ENCODE measurements at places on chromosomes 5 and 9. TPM values are rescaled to one million over a fixed set of nuclear protein-coding genes. Genes with fewer than 3 reads are reported as not detected.

- no peak for DNase-seq
- H3K4me3 ChIP-seq = no peak overlapping the region
- H3K27ac ChIP-seq = no peak overlapping the region
- H3K27me3 ChIP-seq = peaks cover 6% of the 10 kb centered on the region
Observed at GRCh38 chr5:151696470-151697061, 9.9 kb upstream of the SPARC start.

GRCh38 chr9:94693485-94694204 is 32.9 kb upstream of the AOPEP start:
- no peak overlapping the region for H3K27ac ChIP-seq
- peaks cover 10% of the 10 kb centered on the region for H3K27me3 ChIP-seq
- no peak overlapping the region for H3K4me3 ChIP-seq
- no peaks in the 10 kb centered on the region for H3K36me3 ChIP-seq
- H3K4me1 ChIP-seq = no peaks in the 10 kb centered on the region
- DNase-seq = no peak

GRCh38 chr9:85425153-85425611 is 316.6 kb downstream of the AGTPBP1 start:
- peak; percentile 77 for DNase-seq
- H3K36me3 ChIP-seq = no peaks in the 10 kb centered on the region
- H3K4me1 ChIP-seq = peaks cover 3% of the 10 kb centered on the region
- H3K4me3 ChIP-seq = no peak overlapping the region
- H3K27ac ChIP-seq = no peak overlapping the region

DNA sequence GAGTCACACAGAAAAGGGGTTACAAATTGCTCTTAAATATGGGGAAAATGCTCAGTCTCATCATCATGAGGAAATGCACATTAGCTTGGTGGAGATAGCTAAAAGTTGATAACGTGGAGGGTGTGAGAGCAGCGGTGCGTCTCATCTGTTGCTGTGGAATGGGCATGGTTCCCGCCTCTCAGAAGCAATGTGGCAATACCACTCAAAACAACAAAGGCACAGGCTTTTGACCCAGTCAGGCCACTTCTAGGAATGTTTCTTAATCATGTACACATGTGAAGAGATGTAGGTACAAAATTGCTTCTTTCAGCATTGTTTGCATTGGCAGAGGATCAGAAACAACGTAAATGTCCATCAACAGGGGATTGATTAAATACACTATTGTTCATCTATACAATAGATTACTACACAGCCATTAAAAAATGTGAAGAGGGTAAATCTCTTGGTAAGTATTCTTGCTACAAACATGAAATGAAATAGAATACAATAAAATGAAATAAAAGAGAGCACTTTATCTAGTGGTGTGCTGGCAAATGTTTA is 212.6 kb upstream of the MSX2 start:
- H3K4me3 ChIP-seq = no peak overlapping the region
- H3K27me3 ChIP-seq = peaks cover 2% of the 10 kb centered on the region
- H3K36me3 ChIP-seq = no peaks in the 10 kb centered on the region
- DNase-seq = no peak

DNA sequence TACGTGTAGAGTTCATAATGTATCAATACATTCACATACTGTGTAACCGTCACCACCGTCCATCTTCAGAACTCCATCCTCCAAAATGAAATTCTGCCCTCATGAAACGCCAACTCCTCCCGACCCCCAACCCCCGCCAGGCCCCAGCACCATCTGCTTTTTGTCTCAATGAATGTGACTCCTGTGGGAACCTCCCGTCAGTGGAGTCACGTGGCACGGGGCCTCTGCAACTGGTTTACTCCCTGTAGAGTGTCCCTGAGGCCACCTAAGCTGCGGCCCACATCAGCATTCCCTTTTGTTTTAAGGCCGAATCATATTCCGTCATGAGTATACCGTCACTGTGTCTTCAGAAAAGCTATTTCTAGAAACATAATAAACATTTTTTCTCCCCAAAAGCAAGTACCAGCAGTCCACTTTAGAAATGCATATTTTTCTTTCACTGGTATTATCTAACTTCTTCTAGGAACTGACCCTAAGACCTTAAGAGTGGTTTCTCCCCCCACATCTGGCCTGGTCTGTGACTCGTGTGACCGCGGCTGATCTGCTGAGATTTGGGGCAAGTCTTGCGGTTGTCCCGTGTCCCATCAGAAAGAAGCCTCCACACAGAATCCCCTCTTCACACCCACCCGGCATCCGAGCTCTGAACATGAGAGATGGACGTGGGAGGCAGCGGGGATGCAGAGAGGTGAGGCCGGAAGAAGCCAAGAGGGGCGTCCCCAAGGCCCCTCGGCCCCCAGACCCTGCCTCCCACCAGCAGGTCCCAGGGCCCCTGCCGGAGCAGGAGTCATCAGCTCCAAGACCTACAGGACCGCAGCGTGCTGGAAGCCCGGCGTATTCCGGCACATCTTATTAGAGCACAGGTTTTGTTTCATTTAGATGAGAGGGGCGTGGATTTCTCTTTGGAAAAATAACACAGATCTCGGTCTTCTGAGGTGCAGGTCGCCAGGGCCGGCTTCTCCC is 38.3 kb downstream of the SLC6A3 start:
- H3K4me1 ChIP-seq = no peaks in the 10 kb centered on the region
- H3K4me3 ChIP-seq = no peak overlapping the region
- DNase-seq = no peak
- H3K27ac ChIP-seq = no peak overlapping the region

DNA sequence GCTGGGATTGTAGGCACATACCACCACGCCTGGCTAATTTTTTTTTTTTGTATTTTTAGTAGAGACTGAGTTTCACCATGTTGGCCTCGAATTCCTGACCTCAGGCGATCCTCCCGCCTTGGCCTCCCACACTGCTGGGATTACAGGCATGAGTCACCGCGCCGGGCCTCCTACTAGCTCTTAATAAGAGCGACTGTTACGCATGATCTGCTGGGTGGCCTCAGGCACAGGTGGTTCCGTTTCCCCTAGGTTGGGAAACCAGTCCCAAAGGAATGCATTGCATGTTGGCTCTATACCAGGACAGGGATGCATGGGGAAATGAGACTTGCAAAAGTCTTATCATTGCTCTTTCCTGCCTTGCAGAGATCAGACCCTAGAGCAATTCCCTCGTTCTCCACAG is 184.7 kb upstream of the PPP1R26 start:
- H3K4me1 ChIP-seq = no peaks in the 10 kb centered on the region
- H3K27me3 ChIP-seq = peaks cover 2% of the 10 kb centered on the region
- no peak overlapping the region for H3K27ac ChIP-seq
- H3K36me3 ChIP-seq = no peaks in the 10 kb centered on the region
- no peak overlapping the region for H3K4me3 ChIP-seq

DNA sequence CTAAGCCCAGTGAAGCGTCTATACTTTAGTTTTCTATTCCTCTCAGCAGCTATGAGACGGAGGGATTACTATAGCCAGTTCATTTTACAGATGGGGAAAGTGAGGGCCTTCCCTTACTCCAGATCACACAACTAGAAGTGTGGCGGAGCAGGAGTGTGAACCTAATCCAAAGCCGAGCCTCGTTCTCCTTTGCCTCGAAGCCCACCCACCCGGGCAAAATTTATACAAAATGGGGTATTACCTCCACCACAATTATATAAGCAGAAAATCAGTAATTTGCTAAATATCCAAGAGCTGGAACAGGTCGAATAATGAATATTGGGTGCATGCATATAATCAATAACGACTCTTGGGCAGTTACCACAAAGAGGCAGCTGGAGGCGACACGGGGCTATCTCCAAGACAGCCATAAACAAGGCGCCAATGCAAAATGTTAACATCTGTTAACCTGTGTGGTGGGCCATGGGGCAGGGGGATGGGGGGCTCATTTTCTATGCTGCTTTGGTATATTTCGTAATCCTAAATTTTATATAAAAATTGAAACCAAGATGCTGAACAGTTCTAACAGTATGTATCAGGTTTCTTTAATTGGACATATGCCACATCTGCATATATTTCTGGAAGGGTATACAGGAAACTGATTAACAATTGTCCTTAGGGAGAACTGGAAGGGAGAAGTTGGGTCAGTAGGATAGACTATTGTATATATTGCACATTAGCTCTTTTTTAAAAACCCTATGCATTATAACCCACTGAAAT is 1.2 kb upstream of the RNF44 start:
- H3K4me3 ChIP-seq = peak overlapping the region; percentile 86
- peaks cover 64% of the 10 kb centered on the region for H3K4me1 ChIP-seq
- no peaks in the 10 kb centered on the region for H3K27me3 ChIP-seq

- no peak for DNase-seq
- H3K27ac ChIP-seq = no peak overlapping the region
- no peaks in the 10 kb centered on the region for H3K27me3 ChIP-seq
- H3K4me1 ChIP-seq = no peaks in the 10 kb centered on the region
- H3K4me3 ChIP-seq = no peak overlapping the region
- no peaks in the 10 kb centered on the region for H3K36me3 ChIP-seq
Observed at GRCh38 chr9:7368410-7369292, 430.9 kb downstream of the DMAC1 start.

DNA sequence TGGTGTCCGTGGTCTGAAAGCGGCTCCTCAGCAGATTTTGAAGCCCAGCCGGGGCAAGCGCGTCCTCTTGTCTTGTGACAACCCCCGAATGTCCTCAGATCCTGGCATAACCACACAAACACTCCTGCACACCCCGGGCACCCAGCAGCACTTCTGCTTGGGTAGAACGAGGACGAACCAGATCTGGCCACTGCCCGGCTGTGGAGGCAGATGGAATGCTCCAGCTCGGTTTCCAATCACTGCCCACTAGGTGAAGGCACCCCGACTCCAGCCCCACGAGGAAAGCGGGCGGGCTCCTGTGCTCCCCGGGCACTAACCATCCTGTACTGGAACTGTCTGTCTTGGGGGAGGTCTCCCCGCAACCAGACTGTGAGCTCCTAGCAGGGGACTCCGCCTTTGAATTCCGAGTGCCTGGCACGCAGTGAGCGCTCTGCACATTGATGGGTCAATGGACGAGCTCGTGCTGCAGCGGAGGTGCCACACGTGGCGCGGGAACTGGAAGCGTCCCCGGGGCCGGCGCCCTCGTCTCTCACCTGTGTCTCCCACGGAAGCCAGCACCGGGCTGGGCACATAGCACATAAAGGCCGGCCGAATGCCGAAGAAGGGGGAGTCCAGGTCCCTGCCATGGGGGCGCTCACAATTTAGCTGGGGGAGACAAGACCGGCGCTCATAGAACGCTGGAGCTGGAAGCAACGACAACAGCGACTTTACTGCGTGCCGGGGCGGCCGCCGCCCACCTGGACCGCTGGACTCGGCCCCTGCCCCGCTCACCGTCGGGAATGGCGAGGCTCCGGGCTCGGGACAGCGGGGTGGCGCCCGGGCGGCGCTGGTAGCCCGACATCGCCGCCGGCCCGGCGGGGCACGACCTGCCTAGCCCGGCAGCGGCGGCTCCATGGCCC is 608 bp downstream of the ENTR1 start:
- H3K36me3 ChIP-seq = peaks cover 70% of the 10 kb centered on the region
- peak; percentile 58 for DNase-seq
- H3K4me3 ChIP-seq = peak overlapping the region; percentile 97
- peak overlapping the region; percentile 95 for H3K27ac ChIP-seq
- peaks cover 55% of the 10 kb centered on the region for H3K4me1 ChIP-seq

- H3K4me3 ChIP-seq = no peak overlapping the region
- no peaks in the 10 kb centered on the region for H3K4me1 ChIP-seq
- no peak overlapping the region for H3K27ac ChIP-seq
- no peak for DNase-seq
Observed at GRCh38 chr9:114109124-114109523, 10.0 kb upstream of the KIF12 start.

- H3K4me1 ChIP-seq = peaks cover 8% of the 10 kb centered on the region
- H3K27ac ChIP-seq = no peak overlapping the region
- H3K4me3 ChIP-seq = no peak overlapping the region
- H3K27me3 ChIP-seq = no peaks in the 10 kb centered on the region
- H3K36me3 ChIP-seq = no peaks in the 10 kb centered on the region
- DNase-seq = no peak
Observed at GRCh38 chr9:123402981-123403509, 47.0 kb downstream of the CRB2 start.

GRCh38 chr5:56565644-56566043 is 249.7 kb upstream of the MAP3K1 start:
- no peak for DNase-seq
- H3K27me3 ChIP-seq = no peaks in the 10 kb centered on the region
- H3K4me3 ChIP-seq = no peak overlapping the region
- H3K27ac ChIP-seq = no peak overlapping the region
- H3K36me3 ChIP-seq = no peaks in the 10 kb centered on the region
- no peaks in the 10 kb centered on the region for H3K4me1 ChIP-seq

GRCh38 chr9:5799314-5799713 is 33.6 kb downstream of the ERMP1 start:
- no peaks in the 10 kb centered on the region for H3K27me3 ChIP-seq
- DNase-seq = peak; percentile 25
- no peak overlapping the region for H3K4me3 ChIP-seq
- peak overlapping the region; percentile 55 for H3K27ac ChIP-seq

DNA sequence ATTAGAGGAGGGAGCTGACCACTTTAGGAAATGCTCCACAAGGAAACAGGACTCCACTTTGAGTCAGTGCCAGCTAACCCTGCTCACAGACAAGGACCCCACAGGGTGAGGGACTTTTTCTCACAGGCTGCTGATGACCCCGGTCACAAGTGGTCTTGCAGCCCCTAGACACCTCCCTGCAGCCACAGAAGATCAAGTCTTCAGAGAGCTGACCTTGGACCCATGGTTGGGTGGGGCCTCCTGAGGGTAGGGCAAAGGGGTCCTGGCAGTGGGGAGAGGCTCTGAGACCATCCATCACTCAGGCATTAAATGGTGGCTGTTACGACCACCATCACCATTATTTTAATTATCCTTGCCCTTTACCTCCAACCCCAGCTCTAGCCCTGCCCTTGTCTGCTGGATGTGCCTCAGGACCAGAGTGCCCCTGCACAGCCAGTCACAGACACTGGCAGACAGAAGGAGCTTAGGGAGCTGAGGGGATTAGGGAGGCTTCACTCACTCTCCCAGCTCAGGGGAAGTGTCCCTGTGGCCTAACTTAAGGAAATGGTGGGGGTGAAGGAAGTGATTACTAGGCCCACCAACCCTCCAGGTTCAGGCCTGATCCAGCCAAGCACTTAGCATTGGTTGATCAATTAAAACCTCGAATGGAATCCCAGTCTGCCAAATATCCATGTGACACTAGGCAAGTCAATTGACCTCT is 1.6 kb downstream of the ACSL6 start:
- H3K4me3 ChIP-seq = peak overlapping the region; percentile 68
- no peaks in the 10 kb centered on the region for H3K36me3 ChIP-seq
- H3K4me1 ChIP-seq = peaks cover 21% of the 10 kb centered on the region
- H3K27ac ChIP-seq = no peak overlapping the region
- H3K27me3 ChIP-seq = peaks cover 29% of the 10 kb centered on the region

GRCh38 chr5:120446068-120446492 is 18.0 kb upstream of the PRR16 start:
- no peaks in the 10 kb centered on the region for H3K36me3 ChIP-seq
- no peaks in the 10 kb centered on the region for H3K4me1 ChIP-seq
- no peak overlapping the region for H3K27ac ChIP-seq
- no peaks in the 10 kb centered on the region for H3K27me3 ChIP-seq

GRCh38 chr9:16258708-16259107 is 611.8 kb downstream of the BNC2 start:
- no peak for DNase-seq
- no peaks in the 10 kb centered on the region for H3K36me3 ChIP-seq
- H3K4me3 ChIP-seq = no peak overlapping the region

Gene CCL28
- 15.0 TPM for total RNA-seq

Gene ZCCHC10
- total RNA-seq = 31.1 TPM

Gene GRXCR2
- total RNA-seq = not detected

Gene CCDC112
- total RNA-seq = 1.5 TPM

Gene ZNF883
- 1.6 TPM for total RNA-seq

Gene STING1
- total RNA-seq = 43.7 TPM

Gene TAL2
- not detected for total RNA-seq

Gene INSYN2B
- not detected for total RNA-seq
